ENCODE measurements at places on chromosomes 11 and 22.

GRCh38 chr22:17097062-17097461 is 12.3 kb downstream of the IL17RA start:
- DNase-seq: no peak

DNA sequence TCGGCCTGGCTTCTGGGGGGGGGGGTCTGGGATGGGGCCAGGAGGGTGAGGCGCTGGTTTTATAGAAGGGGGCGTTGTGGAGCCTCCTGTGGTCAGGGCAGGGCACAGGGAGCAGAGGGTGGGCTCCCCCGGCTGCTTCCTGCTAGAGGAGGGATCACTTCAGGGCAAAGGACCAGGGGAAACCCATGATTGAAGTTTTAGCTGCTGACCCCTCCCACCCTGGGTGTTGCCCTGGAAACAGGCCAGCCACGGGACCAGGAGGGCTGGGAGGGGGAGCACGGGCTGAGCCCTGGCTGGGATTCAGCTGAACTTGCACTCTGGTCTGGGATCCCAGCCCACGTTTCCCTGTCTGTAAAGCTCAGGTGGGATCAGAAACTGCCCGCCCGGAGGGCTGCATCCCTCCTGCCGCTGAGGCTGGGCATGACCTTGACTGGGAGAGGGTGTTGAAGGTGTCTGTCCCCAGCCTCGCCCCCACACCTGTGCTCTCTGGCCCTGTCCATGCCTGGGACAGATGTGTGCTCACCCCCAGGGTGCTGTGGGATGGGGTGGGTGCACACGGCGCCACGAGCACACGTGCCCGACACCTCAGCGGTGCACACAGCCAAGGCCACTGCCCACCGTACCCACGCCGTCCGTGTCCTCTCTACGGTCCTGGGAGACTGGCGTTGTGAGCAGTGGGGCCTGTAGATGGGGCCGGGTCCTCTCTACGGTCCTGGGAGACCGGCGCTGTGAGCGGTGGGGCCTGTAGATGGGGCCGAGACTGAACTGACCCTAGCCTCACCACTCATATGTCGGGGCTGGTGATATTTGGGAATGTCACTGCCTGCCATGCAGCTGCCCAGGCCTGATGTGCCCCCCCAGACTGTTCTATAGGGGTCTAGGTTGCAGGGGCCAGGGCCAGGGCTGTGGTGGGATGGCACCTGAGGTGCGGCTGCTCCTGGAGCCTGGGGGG is 2.3 kb downstream of the TSPAN4 start:
- DNase-seq: no peak

DNA sequence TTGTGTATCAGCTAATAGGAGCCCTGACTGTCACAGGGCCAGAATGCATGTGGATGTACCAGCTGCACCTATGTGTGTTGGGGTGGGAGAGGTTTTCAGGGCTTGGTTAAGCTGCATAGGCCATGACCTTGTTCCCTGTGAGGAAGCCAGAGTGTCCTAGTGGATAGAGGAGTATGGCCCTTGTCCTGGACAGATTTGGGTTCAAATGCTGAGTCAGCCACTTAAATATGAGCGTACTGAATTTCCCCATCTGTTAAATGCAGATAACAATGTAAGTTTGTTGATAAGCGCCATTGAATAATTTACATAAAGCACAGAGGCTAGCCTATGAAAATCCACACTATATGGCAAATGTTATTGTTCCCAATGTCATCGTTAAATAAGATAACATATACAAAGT is 74.4 kb downstream of the PANX1 start:
- no peak for DNase-seq

DNA sequence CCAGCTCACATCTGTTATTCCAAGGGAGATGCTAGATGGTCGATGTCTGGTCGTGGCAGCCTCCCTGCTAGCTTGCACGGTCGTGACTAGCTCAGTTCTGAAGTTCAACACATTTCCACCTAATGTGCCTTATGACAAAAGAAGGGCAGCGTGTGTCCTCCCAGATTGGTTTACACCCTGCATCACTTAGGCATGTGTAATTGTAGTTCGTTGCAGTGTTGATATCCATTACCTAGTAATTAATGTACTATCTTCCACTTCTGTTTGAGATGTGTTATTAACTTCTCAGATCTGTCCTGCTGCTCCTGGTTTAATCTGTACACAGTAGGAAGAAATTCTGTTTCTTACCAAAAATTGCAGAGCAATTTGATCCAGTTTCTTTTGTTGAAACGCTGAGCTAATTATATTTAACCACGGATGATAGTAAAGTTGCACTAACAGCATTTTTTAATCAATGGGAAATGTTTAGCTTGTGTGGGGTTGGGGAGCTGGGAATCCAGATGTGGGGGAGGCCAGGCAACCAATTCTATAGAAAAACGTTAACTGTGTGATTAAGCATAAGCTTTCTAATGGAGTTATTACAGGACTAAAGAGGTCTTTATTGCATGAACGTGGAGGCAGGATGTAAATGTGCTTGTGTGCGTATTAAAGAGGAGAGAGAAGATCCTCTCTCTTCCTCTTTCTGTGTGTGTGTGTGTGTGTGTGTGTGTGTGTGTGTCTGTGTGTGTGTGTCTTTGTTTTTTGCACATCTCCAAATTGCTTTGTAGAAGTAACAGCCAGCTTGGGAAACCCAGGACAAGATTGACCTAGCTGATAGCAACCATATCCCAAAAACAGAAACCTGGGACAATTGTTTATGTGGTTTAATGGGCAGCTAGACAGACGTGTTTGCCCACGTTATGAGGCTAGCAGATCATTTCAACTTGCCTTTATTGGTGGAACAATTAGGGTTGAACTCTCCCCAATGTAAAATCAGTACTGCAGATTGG is 145.7 kb upstream of the TTC12 start:
- DNase-seq: no peak

GRCh38 chr22:32378707-32379272 is 21.1 kb downstream of the RFPL3 start:
- no peak for DNase-seq

- DNase-seq: peak; percentile 44
These were observed 81.6 kb upstream of the SORL1-AS1 start for GRCh38 chr11:121534131-121535093.

DNA sequence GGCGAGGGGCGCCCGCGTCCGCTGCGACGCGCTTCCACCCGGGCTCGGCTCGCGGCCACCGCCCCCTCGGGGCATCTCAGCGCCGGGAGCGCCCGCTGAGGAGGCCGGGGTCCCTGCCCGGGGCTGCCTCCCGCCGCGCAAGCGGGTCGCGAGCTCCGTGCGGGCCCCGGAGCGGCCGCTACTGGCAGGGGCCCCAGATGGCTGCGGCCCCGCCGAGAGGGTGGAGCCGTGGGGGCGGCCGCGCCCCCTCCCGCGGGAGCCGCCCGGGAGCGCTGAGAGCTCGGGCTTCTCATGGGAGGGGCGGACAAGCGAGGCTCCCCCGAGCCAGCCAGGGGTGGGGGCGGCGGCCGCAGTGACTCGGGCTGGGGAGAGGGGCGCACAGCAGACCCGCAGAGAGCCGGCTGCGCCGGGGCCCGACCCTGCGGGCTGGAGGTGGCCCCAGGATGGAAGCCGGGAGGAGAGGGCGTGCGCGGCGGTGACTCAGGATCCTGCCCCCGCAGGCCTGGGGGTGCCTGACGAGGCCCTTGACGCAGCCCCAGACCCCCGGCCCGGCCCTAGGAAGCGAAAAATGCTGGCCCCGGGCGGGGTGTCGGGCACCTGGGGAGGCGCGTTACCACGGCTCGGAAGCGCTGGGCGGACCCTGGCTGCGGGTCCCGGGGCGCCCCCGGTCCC is 603 bp upstream of the ZFTA start:
- DNase-seq: no peak

GRCh38 chr11:121649798-121650197 is 197.0 kb upstream of the SORL1-AS1 start:
- DNase-seq: no peak

DNA sequence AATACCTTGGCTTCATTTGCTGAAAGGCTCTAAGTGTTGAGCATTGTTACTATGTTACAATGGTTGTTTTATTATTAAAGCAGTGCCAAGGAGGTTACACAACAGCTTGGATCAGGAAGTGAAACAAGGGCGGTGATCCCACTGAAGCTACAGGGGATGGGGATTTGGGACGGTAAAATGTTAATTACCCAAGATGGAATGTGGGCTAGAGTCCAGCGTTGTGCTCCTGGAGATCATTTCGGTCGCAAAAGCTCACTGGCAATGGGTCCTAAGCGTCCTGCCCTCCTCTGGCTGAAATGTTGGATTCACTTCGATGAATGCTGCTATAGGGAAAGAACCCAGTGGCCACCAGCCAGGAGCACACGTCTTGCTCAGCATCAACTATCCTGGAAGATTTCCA is 48.3 kb downstream of the FAM83F start:
- DNase-seq: no peak

GRCh38 chr11:110728476-110728875 is 16.2 kb upstream of the ARHGAP20 start:
- DNase-seq: no peak

- no peak for DNase-seq
These were observed 31.2 kb downstream of the GAB2 start for GRCh38 chr11:78386215-78386941.

- no peak for DNase-seq
These were observed 3.5 kb downstream of the IGF2 start for GRCh38 chr11:2135648-2136201.

GRCh38 chr22:37012956-37013355 is 6.3 kb downstream of the TST start:
- no peak for DNase-seq

- DNase-seq: no peak
These were observed 48.9 kb downstream of the FAR1 start for GRCh38 chr11:13717331-13717730.

GRCh38 chr11:115623021-115623451 is 118.8 kb upstream of the CADM1 start:
- DNase-seq: no peak

- no peak for DNase-seq
These were observed 374.7 kb downstream of the DDX10 start for GRCh38 chr11:109039611-109040010.

DNA sequence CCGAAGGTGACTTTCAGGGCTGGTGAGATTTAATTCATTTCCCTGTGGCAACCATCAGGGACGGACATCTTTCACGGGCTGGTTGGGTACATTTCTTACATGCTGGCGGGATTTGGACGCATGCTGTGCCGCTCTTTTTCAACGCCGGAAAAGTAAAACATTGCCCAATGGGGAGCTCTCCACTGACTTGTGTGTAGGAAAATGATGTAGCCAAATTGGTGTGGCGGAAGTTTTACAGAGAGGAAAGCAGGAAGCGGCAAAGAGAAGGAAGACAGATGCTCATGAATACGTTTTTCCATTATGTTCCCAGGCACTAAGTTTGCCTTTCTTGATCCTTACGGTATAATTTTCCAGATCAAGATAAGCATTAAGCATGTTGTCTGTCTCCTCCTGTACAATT is 375.8 kb downstream of the NTM start:
- no peak for DNase-seq

DNA sequence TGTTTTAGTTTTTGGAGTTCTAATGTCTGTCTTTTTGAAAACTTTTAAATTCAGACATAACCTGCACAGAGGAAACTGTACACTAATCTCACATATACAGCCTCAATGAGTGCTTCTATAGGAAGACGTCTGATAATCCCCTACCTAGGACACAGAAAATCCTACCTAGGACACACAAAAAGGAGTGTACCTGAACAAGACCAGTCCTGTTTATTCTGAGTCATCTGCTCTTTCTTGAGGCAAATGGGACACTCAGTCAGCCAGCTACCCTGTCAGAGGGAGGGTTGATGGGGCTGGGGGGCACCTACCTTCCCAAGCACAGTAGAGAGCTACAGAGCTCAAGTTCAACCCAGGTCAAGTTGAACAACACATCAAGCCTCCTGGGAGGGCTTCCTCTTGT is 346.6 kb upstream of the NCAM1 start:
- no peak for DNase-seq

- no peak for DNase-seq
These were observed 136.2 kb downstream of the OSBP2 start for GRCh38 chr22:30830907-30831306.

GRCh38 chr11:128219731-128220120 is 367.6 kb downstream of the ETS1 start:
- no peak for DNase-seq

DNA sequence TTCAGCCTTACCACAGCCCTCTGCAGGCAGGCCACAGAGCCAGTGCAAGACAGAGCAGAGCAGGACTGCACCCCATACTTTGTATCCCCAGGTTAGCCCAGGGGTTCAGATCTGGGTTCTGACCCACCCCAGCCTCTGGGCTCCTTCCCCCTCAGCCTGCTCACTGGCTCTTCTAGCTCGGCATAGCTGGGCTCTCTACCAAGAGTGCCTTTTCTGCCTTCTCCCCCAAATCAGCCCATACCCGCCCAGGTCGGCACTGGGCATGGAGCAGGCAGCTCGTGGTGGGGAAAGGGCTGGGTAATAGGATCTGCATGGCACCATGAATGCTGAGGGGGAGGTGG is 8.3 kb downstream of the RELT start:
- DNase-seq: no peak

DNA sequence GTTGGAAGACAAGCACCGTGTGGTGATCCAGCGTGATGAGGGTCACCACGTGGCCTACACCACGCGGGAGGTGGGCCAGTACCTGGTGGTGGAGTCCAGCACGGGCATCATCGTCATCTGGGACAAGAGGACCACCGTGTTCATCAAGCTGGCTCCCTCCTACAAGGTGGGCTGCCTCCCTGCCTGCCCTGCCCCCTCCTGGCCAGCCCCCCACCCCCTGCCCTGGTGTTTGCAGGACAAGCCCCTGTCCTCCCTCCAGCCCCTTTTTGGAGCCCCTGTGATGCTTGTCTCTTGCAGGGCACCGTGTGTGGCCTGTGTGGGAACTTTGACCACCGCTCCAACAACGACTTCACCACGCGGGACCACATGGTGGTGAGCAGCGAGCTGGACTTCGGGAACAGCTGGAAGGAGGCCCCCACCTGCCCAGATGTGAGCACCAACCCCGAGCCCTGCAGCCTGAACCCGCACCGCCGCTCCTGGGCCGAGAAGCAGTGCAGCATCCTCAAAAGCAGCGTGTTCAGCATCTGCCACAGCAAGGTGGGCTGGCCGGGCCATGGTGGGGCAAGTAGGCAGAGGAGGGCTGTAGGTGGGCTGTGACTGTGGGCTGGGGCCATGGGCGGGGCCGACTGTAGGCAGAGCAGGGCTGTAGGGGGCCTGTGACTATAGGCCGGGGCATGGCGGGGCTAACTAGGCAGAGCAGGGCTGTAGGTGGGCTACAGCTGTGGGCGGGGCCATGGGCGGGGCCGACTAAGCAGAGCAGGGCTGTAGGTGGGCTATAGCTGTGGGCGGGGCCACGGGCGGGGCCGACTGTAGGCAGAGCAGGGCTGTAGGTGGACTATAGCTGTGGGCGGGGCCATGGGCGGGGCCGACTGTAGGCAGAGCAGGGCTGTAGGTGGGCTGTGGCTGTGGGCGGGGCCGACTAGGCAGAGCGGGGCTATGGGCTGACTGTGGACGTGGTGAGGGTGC is 13.6 kb downstream of the MUC2 start:
- no peak for DNase-seq

GRCh38 chr22:25651332-25652085 is 87.0 kb downstream of the GRK3 start:
- DNase-seq: no peak

- DNase-seq: no peak
These were observed 199.7 kb downstream of the C11orf91 start for GRCh38 chr11:33500861-33501479.

Data from GM12864 (cell line).